ENCODE measurements at places on chromosomes 6 and 20.

- DNase-seq = no peak
Measured at GRCh38 chr6:79687759-79688158, 56.6 kb downstream of the SH3BGRL2 start.

- DNase-seq = no peak
Measured at GRCh38 chr6:14925025-14925698, 320.7 kb upstream of the JARID2 start.

GRCh38 chr6:87465051-87465450 is 7.7 kb upstream of the SLC35A1 start:
- no peak for DNase-seq

DNA sequence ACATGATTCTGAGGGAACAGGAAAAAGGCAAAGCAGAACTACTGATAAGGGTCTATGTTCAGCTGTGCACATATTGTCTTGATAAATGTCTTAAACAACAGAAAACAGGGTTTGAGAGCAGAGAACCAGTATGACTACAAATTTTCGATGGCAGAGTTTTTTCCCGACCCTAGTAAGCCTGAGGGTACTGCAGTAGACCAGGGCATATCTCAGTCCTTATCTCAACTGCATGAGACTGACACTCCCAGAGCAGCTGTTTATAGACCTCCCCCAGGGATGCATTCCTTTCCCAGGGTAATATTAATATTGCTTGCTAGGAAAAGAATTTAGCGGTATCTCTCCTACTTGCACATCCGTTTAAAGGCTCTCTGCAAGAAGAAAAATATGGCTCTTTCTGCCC is 1176.8 kb upstream of the ADGRB3 start:
- DNase-seq = no peak

GRCh38 chr6:119523556-119523955 is 174.0 kb upstream of the MAN1A1 start:
- DNase-seq = no peak

DNA sequence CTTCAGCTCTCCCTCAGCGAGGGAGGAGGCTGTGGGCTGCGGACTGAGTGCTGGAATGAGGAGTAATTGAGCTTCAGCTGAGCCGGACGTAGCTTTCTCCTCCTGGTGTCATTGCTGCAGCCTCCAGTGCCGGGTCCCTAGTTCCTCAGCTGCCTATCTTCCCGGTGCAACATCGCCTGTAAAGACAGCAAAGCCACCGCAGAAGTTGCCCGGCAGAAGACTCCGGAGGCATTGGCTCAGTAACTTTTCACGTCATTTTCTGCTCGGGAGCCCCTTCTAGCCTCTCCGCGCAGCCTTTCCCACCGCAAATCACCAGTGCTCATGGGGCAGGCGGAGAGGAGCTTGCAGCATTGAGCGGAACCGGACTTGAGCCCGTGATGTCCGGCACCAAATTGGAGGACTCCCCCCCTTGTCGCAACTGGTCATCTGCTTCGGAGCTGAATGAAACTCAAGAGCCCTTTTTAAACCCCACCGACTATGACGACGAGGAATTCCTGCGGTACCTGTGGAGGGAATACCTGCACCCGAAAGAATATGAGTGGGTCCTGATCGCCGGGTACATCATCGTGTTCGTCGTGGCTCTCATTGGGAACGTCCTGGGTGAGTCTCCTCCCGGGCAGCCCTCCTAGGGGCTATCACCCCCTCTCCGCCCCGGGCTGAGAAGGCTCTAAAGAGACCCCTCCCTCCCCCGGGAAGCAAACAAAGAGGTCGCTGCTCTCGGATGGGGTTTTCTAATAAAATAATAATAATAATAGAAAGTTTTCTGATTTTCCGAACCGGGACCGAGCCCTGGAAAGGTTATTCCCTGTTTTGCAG is at the start of gene HCRTR2:
TSS of gene HCRTR2 (plus strand) at position 305 of the 816 bp plus-strand sequence. CDS start at position 378, 73 bp downstream.
- no peak for DNase-seq

- DNase-seq = no peak
Measured at GRCh38 chr6:89840538-89840937, 10.9 kb downstream of the CASP8AP2 start.

- no peak for DNase-seq
Measured at GRCh38 chr20:10561302-10561701, 112.5 kb downstream of the JAG1 start.

DNA sequence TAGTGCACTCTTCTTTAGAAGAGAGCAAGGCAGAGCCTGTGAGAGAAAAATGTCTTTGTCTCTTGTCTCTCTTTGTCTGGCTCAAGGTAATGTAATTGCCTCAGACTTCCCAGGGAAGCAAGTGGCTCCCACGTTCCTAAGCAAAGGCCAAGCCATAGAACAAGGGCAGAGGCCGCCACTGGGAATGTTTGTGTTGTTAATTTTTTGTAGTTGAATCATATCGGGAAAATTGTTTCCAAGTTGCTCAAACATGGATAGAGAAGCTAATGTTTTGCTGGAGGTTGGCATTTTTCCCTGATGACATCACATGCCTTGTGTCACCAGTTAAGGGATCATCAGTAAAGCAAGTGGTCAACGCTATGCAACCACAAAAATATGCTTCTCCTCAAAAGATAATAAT is 211.5 kb upstream of the FOXA2 start:
- DNase-seq = no peak
